ENCODE measurements at places on chromosomes 3 and 15. TPM values are rescaled to one million over a fixed set of nuclear protein-coding genes. Genes with fewer than 3 reads are reported as not detected.

- DNase-seq = no peak
These were observed 16.3 kb upstream of the OR5H1 start for GRCh38 chr3:98114264-98114663.

DNA sequence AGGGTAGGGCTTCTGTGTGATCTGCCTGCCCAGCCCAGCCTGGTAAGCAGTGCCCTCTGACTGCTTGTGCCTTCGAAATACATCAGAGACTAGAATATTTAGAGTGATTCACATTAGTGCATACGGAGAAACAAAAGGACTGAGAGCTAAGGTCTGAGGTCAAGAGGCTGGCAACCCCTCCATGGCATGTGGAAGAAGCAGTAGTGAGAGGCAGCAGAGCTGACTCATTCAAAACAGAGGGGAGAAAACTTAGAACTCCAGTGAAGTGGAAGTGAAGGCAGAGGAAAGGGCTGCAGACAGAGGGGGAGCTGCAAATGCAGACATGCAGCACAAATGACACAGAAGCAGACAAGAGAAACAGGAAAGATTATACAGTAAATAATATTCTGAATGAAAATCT, 61.6 kb downstream of the ULK4 start:
- DNase-seq = peak; percentile 33

The STXBP5L gene
- not detected for polyA plus RNA-seq

The EFCC1 gene
- polyA plus RNA-seq = not detected

DNA sequence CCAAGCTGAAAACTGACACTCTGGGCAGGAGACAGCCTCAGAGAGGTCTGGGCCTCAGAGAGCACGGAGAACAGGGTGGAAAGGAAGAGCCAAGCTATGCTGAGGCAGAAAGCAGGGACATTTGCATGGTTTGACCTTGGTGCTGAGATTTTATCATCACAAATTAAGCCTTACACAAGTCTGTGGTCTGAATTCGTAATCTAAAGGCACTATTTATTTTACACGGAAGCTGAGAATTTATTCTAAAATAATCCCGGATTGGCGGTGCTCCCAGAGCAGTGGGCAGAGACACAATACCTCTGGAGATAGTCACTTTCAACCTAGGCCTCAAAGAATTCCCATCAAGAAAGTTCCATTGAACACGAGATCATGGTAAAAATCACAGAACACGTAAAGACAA, 47.5 kb downstream of the CFAP92 start:
- peak; percentile 80 for DNase-seq

DNA sequence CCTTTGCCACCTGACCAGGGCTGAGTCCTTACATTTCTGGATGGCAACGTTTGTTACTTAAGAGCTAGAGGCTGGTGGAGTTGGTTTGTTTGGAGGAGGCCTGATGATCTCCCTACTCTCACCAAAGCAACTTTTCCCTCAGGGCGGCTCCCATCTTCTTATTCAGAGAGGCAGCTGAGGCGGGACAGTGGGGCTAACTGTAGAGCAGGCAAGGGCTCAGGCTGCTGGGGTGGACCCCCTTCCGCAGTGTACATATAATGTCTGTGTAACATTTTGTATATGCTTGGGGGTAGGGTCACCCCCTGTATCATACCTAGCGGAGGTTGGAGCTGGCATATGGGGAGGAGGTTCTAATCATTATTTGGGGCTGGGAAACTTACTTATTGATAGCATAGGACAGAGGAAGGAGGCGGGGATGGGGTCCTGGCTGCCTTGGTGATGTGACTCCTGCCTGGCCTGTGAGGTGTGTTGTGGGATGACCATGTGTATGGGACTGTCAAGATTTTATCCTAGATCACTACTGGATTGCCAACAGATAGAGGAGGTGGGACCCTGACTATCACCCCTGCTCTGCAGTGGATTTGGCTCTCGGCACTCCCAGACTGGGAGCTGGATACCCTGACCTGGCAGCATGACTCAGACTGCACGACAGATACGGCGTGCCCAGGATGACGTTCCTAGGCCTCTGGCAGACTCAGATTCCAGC, 52.5 kb upstream of the UBE2Q2 start:
- DNase-seq = no peak

GRCh38 chr3:16402451-16402850, 111.0 kb downstream of the RFTN1 start:
- DNase-seq = peak; percentile 79

GRCh38 chr3:160163229-160163878, 61.9 kb upstream of the C3orf80 start:
- DNase-seq = peak; percentile 63

DNA sequence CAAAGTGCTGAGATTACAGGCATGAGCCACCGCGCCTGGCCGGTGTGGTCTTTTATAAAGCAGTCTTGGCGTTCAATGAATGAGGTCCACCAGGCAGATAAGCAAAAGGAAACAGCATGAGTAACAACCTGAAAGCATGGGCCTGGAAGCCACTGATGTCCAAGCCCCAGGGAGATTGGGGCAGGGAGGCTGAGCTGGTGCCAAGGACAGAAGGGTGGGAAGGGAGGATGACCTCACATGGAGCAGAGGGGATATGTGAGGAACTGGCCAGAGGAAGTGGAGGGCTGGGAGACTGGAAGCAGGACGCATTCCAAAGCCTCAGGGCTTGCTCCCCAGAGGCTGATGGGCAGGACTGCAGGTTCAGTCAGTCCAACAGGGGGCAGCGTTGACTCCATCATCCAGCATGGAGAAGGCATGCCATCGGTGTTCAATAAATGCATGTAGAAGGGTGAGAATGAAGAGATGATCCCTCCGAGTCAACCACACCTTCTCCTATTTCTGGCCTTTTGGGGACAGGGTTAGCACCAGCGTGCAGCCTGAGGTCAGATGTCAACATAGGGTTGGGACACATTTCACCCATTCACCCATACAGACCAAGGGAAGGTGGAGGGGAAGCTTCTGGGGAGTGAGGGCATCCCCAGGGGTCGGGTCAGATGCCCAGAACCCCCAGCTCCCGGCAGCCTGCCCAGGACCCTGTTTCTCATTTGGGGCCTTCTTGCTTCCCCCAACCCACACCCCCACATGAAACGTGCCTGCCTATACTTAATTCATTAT, 14.8 kb downstream of the MYL3 start:
- peak; percentile 54 for DNase-seq

- peak; percentile 39 for DNase-seq
These were observed 24.8 kb downstream of the PSTPIP1 start for GRCh38 chr15:77019521-77020331.

DNA sequence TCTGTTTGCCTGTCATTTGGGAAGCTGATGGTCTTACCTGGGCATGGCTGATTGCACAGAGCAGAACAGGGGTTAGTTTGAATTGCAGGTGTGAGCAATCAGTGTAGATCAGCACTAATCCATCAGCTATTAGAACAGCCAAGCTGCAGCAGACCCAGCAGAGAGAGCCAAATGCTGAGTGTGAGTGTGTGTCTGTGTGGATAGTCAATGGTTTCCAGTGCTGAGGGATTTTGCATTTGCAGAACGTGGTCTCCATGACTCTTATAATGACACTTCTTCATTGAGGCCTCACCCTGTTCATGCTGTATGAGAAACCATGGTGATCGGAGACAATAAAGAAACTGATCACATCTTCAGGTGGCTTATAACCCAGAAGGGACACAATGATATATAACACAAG, 312.1 kb downstream of the SOX2 start:
- no peak for DNase-seq

The RBPMS2 gene
- 0.54 TPM for polyA plus RNA-seq

The IFT122 gene
- polyA plus RNA-seq = 13.5 TPM

DNA sequence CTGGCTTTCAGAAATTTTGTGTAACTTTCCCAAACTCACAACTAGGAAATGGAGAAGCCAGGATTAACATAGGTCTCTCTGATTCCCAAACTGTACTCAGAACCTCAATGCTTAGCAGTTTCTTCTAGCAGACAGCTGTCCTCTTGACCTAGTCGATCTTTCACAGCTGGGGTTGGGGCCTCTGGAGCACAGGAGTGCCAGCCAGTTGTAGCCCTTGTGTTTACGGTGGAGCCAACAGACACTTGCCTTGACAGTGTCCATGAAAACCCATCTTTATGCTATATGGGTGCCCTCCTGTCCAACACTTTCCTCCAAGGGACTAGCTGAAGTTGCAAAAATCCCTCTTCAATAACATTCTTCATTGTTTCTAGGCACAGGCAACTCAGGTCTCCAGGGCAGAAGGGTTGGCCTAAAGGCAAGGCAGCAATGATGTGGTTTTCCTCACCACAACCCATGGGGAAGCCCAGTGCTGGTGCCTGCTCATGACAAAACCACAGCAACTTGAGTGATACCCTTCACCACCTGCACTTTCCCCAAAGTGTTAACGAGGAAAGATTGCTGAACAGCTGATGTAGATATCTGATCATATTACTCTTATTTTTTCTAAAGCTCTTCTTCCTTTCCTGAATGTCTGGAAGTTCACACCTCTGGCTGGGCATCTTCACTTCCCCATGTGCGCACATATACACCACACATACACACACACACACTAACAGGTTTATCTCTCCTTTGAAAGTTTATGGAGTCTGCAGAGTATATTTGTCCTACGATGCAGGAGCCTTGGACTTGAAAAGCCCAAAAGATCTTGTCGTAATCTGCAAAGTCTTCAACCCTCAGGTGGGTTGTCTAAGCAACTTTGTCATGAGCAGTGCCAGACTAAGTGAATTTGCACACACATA, 11.0 kb upstream of the KNG1 start:
- no peak for DNase-seq

GRCh38 chr3:122947738-122948137, 79.8 kb downstream of the SEMA5B start:
- DNase-seq = no peak

GRCh38 chr15:60079210-60079609, 75.1 kb downstream of the FOXB1 start:
- peak; percentile 31 for DNase-seq

GRCh38 chr3:156416846-156417558, 137.9 kb downstream of the SSR3 start:
- DNase-seq = no peak

GRCh38 chr3:52246264-52246620, 683 bp downstream of the PPM1M start:
- peak; percentile 28 for DNase-seq

The PARP15 gene
- polyA plus RNA-seq = 0.29 TPM

GRCh38 chr3:178517665-178518334, 18.4 kb upstream of the KCNMB2 start:
- DNase-seq = no peak

DNA sequence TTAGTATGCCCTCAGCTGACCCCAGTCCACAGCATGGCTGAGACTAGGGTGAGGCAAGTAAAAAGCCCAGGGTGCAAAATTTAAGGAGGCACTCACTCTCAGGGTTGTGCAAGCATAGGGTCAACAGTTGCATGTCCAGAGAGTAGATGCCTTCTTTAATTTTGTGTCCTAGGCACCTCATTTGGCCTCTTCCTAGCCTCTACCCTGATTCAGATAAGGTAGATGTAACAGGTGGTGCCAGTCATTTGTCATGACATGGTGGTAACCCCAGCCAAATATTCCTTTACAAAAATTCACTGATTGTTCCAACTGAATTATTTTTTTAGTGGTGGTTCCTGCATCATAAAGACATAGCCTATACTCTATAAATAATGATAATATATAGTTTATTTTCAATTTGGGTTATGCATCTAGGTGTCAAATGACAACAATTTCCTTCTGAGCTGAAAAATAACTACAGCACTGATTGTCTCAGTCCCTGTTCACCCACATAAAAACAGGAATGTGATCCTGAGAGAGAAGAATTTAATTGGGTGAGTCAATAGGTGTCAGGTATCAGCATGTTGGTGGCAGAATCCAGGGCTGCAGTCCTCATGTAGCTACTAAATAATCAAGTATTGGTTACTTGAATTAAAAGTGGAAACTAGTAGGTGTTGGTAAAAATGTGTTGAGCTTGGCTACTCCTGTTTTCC, 44.2 kb upstream of the TIPARP start:
- peak; percentile 62 for DNase-seq

DNA sequence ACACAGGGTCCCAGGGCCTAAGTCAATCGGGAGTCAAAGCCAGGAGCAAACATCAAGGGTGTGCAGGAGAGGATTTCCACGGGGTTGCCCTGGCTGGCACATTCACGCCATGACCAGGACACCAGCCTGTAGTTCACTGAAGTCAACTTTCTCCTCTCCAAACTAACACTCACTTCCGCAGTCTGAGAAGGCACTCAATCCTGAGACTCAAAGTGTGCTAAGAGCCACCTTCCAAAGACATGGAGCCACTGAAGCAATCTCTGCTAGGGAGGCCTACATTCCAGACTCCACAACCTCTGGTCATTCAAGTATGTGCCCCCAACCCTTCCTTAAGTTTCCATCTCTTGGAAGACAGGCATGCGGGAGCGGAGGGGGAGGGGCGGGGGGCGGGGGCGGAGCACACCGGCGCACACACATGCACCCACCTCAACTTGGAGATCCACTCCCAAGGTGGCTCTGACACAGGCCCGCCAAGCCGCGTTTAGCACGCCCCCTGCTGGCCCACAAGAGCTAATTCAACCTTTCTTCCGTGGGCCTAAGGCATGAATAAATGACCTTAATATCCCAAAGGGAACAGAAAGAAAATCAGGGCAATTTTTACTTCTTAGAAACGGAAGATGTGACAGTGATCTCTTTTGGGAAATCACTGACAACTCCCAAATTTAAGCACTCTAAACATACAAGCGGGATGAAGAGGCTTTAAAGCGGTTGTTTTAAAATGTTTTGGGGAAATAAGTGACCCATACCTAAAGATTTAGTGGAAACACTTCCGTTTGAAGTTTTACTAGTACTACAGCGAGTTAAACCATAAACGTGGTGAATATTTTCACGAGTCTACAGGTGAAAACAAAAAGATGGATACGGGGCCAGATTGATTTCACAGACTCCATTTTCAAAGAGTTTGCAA, 162.5 kb upstream of the CHRNA7 start:
- peak; percentile 61 for DNase-seq

- no peak for DNase-seq
These were observed 55.4 kb upstream of the KLF13 start for GRCh38 chr15:31271224-31271635.

The SLC9A9 gene
- 2.8 TPM for polyA plus RNA-seq

Data from GM23248 (cell line).